ENCODE measurements at places on chromosomes 5 and 9.

GRCh38 chr5:13408616-13409015 lies 535.9 kb downstream of the DNAH5 start:
- DNase-seq = no peak

DNA sequence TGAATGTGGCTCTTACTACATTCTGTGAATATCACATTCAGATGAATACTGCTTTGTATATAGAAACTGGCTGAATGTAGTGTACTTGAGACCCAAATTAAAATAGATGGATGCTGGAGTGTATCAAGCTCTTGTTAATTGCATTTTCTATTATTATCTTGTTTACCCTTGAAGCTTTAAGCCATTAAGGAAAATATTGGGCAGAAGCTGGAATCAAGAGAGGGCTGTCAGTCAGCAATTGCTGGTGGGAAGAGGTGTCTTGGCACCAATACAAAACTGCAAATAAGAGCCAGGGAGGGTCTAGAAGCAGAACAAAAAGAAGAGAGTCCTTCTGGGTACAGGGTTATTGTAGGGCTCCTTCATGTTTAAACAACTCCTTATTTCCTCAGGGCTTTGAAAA lies 38.8 kb downstream of the MUSK start:
- DNase-seq = no peak

GRCh38 chr9:16864649-16865434 lies 5.6 kb downstream of the BNC2 start:
- no peak for DNase-seq

DNA sequence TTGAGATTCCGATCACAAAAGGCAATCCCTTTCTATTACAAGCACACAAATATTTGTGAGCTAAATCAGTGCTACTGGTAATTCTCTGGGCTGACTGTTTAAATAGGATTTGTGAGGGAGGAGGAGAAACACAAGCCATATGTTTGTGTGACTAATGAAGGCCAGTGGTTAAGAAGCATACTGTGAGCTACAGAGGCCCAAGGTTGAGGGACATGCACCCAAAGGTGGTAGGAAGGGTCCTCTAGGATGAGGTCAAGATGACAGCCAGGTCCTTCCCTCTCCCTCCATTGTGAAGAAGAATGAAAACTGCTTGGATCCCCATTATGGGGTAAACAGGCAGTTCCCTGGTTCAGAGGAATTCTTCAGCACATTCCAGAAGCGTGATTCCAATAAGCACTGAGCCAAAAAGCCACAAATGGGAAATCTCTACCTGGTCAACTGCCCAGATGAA lies 83.9 kb downstream of the SPOCK1 start:
- DNase-seq = no peak

GRCh38 chr9:9949978-9950377 lies 662.8 kb downstream of the PTPRD start:
- DNase-seq = no peak

GRCh38 chr5:170275376-170275994 lies 22.1 kb downstream of the LCP2 start:
- no peak for DNase-seq

- DNase-seq = no peak
These were observed 6.1 kb upstream of the SLC44A1 start for GRCh38 chr9:105238302-105238701.

- DNase-seq = no peak
These were observed 48.9 kb downstream of the DYNC2I2 start for GRCh38 chr9:128607642-128608350.

GRCh38 chr5:17206021-17206420 lies 11.4 kb upstream of the BASP1 start:
- no peak for DNase-seq

GRCh38 chr5:74966141-74967026 lies 86.0 kb downstream of the GCNT4 start:
- no peak for DNase-seq

- DNase-seq = no peak
These were observed 388.0 kb downstream of the TMEM232 start for GRCh38 chr5:110338341-110339083.

DNA sequence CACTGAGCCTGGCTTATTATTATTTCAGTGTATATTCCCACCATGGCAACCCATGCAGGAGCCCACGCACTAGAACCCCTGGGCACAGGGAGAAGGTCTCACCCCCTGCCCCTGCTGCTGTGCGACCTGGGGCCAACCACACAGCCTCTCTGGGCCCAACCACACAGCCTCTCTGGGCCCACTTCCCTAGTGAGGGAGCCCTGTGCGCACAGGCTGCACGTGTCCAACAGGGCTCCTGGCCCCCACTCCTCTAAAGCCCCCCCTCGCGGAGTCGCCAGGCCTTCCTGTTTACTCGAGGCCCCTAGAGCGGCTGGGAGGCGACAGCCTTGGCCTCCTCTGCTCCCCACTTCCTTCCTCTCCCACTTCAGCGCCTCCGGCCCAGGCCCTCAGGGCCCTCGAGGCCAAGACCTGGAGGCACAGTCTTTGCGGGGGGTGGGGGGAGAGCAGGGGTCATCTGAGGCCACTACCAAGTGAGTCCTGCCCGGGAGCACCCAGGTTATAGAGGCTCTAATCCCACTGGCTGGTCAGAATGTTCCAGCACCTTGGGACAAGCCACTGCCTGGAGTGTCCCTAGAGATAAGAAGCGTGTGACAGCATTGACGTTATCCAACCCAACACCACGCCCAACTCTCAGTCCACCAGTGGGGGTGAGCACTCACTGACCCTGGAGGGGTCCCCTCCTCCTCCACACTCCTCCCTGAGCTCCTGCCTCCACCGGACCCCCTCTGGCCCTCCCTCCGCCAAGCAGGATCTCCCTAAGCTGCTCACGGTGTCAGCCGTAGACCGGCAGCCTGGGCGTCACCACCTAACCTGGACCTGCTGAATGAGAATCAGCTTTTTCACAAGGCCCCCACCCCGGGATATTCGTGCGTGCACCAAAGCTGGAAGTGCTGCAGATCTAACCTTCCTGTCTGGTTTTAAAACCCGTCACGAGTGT lies 7.9 kb upstream of the ENG start:
- no peak for DNase-seq

DNA sequence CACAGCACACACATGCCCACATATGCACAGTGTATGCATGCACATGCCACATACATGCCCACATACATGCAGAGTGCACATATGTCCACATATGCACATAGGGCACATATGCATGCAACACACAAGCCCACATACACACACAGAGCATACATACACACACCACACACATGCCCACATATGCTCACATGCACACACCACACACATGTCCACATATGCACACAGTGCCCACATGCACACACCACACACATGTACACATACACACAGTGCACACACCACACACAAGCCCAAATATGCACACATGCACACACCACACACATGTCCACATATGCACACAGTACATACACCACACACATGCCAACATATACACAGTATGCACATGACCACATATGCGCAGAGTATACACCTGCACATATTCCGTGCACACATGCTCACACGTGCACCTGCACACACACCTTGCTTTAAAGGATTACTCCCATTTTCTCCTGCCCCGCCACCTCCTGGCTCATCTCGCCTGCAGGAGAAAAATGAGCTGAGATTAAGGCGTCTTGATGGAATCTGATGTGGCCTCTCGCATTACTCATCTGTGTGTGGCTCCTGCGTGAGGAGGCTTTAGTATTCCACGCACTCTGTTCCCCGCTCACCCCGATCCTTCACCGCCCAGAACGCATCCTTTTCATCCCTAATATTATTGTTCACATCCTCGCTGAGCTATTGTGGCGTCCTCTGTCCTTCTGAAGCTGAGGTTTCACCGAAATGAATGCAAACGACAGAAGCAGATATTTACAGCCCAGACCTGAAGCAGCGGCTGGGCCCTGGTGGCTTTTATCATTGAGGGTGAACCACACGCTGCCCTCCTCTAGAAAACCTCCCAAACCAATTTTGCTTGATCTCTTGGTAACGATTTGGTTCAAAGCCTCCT lies 182.7 kb downstream of the OLFM1 start:
- DNase-seq = no peak

DNA sequence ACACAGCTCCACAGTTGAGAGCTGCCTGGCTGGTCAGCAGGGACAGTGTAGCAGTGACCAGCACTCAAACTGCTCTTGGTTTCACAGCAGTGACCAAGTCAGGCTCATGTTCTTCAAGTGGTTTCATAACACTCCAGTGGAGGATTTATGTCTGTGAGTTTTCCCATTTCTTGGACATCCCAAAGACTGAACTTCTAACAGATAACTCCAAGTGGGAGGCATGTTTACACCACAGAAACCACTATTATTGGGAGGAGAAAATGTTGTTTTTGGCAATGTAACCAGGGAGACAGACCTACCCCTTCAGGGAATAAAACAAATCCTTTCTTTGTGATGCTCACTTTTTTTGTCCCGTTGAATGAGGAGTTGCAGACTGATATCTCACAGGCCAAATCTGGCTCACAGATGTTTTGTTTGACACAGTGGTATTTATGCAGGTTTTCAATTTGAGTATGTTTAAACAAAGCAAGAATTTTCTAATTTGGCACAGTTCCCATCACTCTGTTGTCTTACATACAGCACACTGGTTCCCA lies 141.5 kb downstream of the RMI1 start:
- DNase-seq = no peak

DNA sequence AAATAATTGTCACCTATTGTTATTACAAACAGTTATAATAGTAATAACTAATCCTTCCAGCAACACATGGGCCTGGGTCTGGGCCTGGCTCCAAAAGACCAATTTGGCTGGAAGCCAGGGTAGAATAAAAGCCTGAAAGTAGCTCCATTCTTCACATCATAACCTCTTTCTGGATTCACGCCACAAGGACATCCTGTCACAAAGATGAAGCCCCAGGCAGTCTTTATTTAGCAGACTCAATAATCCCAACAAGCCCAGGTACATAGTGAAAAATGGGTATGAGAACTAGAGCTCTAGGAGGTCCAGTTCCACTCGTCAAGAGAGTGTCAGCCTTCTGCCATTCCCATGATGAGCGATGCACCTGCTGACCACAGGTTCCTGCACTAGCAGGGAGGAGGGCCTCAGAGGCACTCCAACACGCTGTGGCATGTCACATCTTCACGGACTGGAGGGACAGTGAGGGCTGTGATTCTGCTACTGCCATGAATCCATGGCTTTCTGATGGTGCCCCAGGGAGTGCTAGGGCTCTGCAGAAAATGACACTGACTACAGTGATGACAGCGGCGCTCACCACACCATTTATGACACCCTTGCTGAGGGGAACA lies 124.9 kb downstream of the SPOCK1 start:
- DNase-seq = no peak

DNA sequence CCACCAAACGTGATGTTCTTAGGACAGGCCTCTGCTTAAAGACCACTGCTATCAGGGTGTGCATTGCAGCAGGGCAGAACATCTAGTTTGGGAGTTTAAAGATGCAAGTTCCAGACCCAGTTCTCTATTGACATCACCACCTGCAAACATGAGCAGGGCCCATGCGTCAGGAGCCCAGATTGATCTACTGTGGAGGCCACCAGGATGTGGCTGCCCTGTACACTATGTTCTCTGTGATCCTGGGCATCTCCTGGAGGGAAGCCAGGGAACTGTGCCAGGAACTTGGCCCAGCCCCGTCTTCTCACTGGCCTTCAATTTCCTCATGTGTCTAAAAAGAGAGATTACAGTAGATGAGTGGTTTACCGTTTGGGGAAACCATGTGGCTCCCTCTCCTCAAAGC lies 87.1 kb downstream of the PDE6A start:
- DNase-seq = no peak

- DNase-seq = peak; percentile 50
These were observed 2.5 kb downstream of the TNPO1 start for GRCh38 chr5:72818866-72819534.

- no peak for DNase-seq
These were observed 320.1 kb downstream of the MTRR start for GRCh38 chr5:8188874-8189565.

DNA sequence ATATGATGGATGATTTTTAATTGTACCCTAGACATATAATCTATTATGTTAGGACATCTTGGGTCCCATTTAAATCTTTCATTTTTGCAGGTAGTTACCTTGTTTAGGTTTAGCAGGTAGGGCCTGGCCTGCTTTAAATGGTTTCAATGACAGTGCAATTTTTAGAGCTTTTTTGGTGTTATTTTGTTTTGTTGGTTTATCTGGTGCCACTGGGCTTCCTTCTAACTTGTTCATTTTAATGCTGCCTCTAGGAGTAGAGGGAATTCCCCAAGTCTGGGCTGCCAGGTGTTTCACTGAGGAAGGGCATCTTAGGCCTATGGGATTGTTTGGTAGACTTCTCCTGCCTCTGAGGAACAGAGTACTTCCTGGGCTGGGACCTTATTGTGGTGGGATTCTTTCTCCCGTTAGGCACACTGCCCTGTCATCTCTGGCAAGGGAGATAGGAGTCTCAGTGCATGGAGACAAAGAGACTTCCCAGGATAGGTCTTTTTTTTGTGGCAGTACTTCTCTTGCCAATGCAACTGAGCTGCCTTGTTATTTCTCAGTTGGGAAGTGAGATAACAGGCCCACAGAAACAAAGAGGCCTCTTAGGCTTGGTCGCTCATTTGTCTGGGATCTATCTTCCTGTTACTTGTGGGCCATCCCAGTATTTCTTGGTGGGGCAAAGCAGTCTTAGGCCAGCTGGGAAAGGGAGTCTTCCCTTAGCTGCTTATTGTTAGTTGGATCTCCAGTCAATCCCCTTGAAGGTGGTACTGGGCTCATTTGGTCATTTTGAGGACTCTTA lies 282.9 kb downstream of the FER start:
- no peak for DNase-seq

GRCh38 chr9:97510797-97511654 lies 9.6 kb downstream of the TMOD1 start:
- DNase-seq = peak; percentile 58

DNA sequence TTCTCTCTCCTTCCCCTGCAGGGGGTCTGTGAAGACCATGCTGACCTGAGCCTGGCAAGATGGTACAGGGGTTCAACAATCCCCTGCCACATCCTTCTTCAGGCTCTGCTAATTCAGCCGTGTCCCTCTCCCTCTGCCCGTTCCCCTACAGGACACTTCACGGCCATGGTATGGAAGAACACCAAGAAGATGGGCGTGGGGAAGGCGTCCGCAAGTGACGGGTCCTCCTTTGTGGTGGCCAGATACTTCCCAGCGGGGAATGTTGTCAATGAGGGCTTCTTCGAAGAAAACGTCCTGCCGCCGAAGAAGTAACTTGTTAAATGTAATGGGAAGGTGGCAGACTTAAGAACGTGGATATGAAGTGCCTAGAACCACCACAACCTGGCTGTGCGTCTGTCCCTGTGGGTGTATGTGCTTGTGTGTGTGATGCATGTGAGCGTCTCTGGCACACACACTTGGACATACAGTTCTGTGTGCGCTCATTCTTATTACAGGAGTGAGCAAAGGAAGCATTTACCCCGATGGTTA lies 6.9 kb upstream of the CCIN start:
- no peak for DNase-seq
